ENCODE measurements at places on chromosomes 2 and 18.

GRCh38 chr18:54284535-54284934 lies 15.2 kb downstream of the POLI start:
- no peak for DNase-seq

GRCh38 chr2:203763241-203763937 lies 57.0 kb downstream of the CD28 start:
- DNase-seq, result no peak

DNA sequence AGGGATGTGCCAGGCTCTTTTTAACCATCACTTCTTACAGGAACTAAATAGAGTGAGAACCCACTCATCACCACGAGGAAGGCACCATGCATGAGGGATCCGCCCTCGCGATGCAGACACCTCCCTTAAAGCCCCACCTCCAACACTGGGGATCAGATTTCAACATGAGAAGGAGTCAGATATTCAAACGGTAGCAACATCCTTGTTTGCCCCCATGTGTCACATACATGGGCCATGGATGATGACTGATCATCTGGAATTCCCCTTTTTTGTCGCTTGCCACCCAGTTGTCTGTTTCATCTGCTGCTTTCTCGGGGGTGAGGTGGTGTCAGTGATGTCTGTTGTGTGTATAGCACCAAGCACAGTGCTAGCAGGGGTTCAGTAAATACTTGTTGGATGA lies 57.9 kb downstream of the NCK2 start:
- peak; percentile 51 for DNase-seq

DNA sequence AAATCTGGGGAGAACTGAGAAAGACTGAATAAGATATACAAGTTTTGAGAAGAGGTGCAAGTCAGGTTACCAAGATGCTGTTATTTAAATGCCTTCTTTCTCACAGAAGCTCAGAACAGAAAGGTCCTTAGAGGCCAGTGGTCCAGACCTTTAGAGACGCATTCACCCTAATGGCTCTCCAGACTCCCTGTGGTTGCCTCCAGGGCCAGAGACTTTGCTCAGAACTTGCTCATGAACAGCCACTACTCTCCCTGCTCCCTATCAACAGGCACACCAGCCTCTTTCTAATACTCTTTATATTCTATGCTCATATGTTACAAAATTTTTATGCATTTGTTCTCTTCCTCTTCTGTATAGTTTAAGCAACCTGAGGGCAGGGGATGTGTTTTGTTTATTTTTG lies 349.0 kb upstream of the TNP1 start:
- no peak for DNase-seq

DNA sequence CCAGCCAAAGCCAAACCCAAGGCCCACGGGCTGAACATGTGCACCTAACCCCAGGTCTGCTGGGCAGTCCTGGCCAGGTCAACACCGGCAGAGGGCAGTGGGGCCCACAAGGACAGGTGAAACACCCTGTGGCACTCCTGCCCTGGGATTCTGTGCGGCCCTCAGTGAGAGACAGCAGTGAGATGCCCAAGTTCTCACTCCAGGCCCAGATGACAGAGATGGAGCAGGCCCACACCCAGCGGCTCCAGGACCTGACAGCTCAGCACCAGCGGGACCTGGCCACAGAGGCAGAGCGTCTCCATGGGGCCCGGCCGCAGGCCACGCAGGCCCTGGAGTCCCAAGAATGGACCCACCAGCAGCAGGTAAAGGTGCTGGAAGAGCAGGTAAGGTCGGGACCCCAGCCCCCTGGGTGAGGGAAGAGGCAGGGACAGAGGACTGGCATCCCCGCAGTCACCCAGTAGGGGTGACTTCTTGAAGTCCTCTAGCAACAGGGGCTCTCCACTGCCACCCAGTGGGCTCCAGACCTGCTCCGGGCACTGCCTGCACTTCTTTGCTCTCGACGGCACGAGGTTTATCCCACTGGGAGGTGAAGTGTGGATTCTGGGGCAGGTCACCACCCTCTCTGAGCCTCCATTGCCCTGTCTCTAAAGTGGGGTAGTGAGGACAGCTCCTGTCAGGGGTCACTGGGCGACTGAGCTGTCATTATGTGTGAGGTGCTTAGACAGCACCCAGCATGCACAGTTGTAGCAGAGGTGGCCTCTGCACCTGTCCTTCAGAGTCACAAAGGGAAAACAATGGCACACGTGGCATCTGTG lies 8.8 kb upstream of the SNED1 start:
- DNase-seq, result no peak

DNA sequence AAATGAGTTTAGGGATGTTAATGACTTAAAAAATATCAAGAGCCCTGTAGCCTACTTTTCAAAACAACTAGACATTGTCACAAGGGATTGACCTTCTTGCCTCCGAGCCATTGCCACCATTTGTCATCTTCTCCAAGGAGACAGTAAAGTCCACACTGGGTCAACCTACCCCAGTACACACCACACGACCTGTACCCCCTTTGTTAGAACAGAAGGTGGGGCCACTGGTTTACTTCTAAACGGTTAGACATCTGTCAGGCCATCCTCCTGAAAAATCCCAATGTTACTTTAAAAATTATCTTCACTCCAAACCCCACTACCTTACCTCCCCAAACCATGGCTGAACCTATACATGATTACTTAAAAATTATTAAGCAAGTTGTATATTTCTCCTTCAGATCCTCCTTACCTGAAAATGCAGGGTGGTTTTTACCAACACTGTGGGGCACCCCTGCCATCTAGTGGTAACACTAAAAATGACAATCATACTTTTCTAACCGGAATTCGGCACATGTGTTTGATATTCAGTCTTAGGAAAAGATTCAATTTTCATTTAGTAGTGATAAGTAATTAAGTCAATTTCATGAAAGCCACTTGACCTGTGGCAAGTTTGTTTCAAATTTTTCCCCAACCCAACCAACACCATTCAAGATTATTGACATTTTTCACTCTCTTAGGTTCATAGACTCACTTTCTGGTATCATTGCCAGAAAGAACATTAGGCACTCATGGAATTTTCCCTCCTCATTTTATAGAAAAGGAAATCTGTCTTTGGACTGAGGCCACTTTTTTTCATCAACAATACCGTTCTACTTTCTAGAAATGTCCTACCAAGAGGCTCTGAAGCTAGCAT lies 265.3 kb upstream of the PKDCC start:
- DNase-seq, result no peak

DNA sequence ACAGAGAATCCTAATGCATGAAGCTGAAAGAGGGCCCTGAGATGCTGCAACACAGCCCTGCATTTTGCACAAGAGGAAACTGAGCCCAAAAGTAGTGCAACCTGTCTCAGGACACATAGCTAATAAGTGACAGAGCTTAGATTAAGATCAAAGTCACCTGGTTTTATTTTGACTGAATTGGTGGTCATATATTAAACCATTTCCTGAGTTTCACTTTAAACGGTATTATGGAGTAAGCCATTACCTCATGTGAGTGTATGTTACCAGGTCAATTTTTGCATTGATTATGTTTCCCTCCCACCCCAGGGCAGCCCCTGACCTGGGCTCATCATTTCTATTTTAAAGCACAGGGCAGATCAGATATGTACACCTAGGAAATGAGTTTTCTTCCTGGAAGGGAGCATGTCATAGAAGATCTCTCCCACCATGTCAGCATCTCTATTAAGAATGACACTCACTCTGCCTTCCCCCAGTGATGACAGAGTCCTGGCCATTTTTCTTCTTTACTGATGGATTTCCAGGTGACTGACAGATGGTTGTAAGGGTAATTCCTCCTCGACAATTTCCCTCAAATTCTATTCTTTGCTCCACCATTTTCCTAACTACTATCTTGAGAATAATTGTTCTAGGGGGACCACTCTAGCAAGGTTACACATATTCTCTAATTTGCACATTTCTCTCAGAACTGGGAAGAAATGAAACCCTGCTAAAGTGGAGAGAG lies 441.3 kb upstream of the SLC14A2 start:
- DNase-seq, result no peak

DNA sequence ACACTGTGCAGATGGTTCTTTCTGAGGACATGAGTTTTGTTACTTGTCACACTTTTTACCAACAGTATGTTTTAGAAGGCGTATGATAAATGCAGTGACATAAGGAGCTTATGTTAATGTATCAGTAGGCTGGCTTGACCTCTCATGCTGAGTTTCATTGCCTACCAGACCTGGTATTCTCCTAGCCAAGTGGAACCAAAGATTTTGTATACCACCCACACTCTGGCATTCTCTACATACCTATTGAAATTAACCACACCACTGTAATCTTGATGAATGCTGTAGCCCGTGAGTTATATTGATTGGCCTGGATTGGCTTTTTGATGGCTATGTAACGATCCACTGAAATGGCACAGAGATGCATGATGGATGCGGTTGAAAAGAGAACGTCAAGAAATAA lies 11.4 kb downstream of the HTR2B start:
- no peak for DNase-seq

DNA sequence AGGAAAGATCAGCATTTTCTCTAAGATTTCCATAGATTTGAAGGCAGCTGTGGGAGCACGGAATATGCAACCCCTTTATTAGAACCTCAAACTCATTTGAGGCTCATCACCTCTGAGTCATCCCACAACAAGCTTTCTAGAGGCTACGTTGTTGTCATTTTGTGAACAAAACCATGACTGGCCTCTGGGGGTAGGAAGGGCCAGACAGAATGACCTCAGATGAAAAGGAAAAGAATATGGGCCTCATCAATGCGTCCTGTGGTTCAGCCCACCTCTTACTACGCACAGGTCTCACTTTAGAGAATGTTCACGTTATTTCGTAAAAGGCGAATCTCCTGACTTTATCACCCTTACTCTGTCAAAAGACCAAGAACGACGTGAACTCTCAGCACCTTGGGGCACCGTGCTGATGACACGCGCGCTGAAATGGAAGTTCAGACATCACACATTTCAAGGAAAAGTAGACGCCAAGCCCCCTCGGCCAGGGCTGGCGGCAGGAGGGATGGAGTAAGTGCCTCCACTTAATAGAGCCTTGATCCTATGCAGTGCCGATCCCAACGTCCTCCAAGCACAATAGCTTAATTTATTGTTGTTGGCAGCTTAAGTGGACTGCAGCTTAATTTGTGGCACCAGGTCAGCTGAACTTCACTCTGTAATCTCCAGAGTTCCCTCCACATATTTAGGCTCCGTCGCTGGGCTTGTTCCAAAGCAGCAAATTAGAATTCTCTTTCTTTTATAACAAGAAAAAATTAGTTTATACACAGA lies 208.3 kb downstream of the EIPR1 start:
- no peak for DNase-seq

DNA sequence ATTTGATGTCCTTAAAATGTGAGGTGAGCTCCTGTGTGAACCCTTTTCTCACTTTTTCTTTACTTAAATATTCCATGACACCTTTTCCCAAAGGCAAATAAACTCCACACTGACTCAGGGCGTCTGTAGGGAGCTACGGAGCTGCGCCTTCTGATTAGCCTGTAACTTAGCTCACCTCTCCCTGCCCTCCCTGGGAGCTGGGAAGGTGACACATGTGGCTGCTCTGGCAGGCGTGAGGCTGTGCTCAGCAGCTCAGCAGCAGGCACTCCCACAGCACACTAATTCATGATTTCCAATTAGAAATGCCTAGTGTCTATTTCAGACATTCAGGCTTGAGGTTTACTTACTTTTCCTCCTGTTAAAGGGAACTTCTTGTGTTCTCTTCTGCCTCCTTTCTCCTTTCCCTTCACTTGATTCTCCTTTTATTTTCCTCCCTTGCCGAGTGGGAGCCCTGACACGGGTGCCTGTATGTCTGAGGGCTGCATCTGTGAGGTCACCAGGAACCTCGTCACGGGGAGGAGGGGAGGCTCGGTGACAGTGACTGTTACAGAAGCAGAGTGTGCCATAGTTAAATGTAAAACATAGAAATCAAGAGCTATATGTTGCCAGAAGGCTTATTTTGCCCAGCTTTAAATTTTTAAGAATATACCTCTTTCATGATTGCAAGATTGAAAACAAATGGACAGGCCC lies 437.1 kb downstream of the DCDC2C start:
- no peak for DNase-seq

DNA sequence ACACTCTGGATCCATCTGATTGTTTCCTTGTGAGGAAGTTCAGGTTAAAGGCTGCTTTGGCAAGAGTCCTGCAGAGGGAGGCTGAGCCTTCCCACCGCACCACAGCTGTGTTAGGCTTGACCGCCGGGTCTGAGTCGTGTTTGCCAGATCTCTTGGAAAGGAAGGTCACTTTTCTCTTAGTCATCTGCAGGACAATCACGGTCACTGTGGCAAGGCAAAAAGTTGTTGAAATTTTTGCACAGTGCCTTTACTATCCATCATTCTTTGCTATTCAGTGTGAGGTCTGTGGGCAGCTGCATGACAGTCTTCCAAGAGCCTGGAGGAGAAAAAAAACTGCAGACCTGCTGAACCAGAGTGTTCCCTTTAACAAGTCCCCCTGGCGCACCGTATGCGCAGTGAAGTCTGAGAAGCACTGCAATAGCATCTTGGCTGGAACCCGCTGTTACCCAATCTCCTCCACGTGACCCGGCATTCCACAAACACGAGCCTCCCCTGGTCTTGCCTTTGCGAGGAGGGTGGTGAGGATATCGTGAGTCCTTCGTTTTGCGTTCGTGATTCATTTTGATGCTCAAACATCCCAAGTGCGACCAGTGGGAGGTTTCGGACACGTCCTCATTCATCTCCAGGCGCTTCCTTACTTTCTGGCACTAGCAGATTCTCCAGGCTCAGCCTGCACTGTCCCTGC lies 23.0 kb downstream of the BIN1 start:
- no peak for DNase-seq

Data from activated CD8-positive, alpha-beta memory T cell treated with anti-CD3 and anti-CD28 coated beads for 4 hours (primary cell).